ENCODE measurements at places on chromosomes 6 and 20. TPM values are rescaled to one million over a fixed set of nuclear protein-coding genes. Genes with fewer than 3 reads are reported as not detected.

The PSORS1C1 gene
- 3.7 TPM for total RNA-seq

The IL20RA gene
- not detected for total RNA-seq

The GRIK2 gene
- total RNA-seq, result 0.21 TPM

The TRIM40 gene
- total RNA-seq, result not detected

The IMPG1 gene
- total RNA-seq, result not detected

The LTA gene
- not detected for total RNA-seq

The EYS gene
- total RNA-seq, result not detected

The AIF1 gene
- total RNA-seq, result not detected
